ENCODE measurements at places on chromosomes 5 and 9.
A peak's percentile ranks its signal among the peaks of the same experiment; 100 is the strongest.

GRCh38 chr9:19358701-19359100 lies 21.3 kb downstream of the RPS6 start:
- no peak for DNase-seq

- DNase-seq: no peak
Measured at GRCh38 chr9:131841765-131842318, 102.0 kb upstream of the RAPGEF1 start.

GRCh38 chr9:89236955-89237573 lies 58.4 kb upstream of the SHC3 start:
- DNase-seq: no peak

- no peak for DNase-seq
Measured at GRCh38 chr5:113683211-113683610, 169.7 kb downstream of the YTHDC2 start.

- no peak for DNase-seq
Measured at GRCh38 chr5:154470137-154470536, 7.9 kb downstream of the HAND1 start.

DNA sequence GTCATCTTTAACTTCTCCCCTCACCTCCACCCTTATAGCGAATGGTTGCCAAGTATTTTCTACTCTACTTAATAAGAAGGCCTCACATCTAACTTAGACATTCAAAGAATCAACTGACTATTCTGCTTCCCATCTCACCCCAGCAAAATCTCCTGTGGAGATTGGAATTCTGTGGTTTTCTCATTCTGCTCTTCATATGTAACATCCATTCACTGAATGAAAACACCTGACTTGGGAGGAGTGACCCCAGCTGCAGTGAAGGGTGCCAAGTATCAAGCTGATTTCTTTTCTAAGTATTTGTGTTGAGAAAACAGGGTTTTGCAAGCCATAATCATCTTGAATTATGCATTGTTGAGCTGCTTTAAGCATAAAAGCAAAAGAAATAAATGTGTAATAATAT lies 42.5 kb upstream of the TAF1L start:
- no peak for DNase-seq

GRCh38 chr9:113410207-113410864 lies at the start of the genes C9orf43 and POLE3:
TSS of gene C9orf43 (plus strand) at chr9:113410747. CDS start at chr9:113413494, 2,747 bp downstream.
TSS of gene POLE3 (minus strand) at chr9:113410675. CDS start at chr9:113410293, 382 bp downstream.
- peak; percentile 95 for DNase-seq

DNA sequence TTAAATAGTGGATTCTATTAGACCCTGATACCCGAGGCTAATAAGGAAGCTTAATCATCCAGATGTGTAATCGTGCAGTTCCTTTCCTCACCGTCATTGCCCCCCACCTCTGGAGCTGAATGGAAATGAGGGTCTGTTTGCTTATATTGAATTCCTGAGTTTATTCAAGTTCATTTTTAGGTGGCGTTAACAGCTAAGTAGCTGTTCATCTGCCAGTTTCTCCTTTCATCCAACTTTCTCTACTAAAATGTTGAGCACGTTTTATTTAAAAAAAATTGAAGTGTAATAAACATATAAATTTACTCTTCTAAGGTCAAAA lies 291.0 kb downstream of the DOCK8 start:
- DNase-seq: no peak

- no peak for DNase-seq
Measured at GRCh38 chr5:103601314-103601713, 38.7 kb upstream of the NUDT12 start.

DNA sequence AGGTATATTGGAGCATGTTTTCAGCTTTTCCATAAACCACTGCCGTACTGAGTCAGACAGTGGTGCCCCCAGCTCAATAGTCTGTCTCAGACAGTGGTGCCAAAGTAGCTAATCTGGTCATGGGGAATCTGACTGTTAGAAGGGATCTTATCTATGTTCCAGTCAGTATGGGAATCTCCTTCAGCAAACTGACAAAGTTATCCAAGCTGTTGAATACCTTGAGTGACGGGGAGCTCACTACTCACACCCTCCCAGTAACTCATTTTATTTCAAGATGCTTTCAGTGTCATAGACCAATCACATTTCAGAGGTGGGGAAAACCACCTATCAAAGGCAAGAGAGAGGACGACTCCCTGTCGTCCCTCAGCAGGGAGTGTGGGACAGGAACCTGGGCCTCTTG lies 18.7 kb downstream of the ANKS6 start:
- DNase-seq: no peak

DNA sequence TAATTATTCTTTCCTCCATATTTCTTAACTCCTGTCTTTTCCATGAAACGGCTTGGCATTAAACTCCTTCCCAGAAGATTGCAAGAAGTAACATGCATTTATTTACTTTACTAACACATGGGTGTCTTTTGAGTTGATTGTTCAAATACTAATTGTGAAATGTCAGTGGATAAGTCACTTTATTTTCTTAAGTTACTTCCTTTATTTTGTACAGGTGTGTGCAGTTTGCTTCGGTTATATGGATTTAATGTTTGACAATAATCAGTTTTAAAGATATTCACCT lies 761 bp upstream of the SHOC1 start:
- no peak for DNase-seq

GRCh38 chr9:121676926-121677325 lies 25.5 kb downstream of the DAB2IP start:
- DNase-seq: no peak

- DNase-seq: no peak
Measured at GRCh38 chr9:69961843-69962242, 81.8 kb upstream of the MAMDC2 start.

DNA sequence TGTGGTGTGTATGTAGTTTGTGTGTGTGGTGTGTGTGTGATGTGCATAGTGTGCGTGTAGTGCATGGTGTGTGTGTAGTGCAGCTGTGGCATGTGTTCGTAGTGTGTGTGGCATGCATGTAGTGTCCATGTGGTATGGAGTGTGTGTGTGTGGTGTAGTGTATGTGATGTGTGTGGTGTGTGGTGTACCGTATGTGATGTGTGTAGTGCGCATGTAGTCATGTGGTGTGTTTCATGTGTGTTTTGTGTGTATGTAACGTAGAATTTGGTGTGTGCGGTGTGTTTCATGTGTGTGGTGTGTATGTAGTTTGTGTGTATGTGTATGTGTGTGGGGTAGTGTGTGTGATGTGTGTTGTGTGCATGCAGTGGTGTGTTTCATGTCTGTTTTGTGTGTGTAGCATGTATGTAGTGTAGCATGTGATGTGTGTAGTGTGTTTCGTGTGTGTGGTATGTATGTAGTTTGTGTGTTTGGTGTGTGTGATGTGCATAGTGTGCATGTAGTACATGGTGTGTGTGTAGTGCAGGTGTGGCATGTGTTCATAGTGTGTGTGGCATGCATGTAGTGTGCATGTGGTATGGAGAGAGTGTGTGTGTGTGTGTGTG lies 40.7 kb downstream of the SYK start:
- no peak for DNase-seq

DNA sequence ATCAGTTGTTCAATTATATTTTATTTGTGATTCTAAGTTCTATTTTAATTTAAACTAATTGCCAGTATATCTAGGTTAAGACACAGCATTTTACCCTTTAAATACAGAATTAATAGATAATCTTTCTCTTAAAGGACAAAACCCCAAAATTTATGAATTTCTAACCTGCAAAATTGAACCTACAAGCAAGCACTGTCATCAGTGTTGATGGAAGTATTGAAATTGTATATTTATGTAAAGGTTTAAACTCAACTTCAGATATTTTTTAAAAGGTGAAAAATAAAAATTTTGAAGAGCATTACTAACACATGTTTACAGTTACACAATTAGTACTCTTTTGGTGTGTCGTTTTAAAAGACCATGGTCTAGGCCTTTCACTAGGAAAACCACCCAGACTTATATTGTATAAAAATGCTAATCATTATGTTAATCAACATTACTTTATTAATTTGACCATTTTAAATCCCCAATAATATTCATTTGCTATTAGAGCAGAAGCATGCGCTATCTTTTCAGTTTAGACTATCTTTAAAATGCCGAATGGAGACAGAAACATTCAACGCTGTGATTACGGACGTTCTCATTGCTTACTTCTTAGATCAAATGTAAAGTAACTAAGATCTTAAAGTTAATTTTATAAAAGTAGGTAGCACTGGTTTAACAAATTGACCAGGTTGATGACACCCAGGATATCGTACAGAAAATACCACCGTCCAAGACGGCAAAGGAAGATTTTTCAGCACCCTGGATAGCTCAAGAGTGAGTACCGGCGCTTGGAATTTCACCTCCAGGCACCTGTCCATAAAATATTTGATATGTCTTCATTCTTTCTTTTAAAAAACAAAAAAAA lies 3.2 kb downstream of the OTP start:
- DNase-seq: no peak

DNA sequence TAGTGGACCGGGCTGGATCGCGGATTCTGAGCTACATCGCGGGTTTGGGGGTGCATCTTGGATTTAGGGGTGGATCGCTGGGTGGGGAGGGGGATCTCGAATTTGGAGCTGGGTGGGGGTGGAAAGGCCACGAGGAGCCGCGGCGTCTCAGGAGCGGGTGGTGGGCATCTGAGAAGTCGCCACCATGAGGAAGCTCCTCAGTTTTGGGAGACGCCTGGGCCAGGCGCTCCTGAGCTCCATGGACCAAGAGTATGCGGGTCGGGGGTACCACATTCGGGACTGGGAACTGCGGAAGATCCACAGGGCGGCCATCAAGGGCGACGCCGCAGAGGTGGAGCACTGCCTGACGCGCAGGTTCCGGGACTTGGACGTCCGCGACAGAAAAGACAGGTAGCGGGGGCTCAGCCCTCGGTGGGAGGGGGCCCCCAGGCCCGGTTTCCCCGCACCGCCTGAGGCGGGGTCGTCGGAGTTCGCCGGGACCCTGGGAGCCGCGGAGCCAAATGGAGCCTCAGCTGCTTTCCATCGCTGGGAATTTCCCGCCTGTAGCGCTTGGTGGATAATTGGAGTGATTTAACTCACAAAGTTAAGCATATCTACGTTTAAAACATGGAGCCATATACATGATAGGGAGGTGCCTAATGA lies 376 bp downstream of the ANKRD18B start:
- peak; percentile 10 for DNase-seq

- peak; percentile 67 for DNase-seq
Measured at GRCh38 chr5:39176759-39177630, 42.4 kb downstream of the FYB1 start.

DNA sequence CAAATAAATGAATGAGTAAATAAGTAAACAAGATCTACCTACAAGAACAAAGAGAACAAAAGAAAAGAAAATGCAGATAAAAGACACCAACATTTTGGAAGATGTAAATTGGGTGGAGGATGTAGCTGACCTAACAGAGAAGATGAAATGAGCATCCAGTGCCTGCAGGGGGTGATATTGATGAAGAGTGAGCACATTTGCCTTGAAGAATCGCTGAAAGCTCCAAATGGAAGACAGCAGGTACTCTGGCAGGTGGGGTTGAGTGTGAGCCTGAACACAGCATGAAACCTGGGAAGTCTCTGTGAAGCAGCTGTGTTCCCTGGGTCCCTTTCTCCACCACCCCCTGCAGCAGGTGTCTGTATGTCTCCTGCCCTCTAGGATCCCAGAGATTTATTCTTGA lies 125.6 kb downstream of the NXNL2 start:
- no peak for DNase-seq

DNA sequence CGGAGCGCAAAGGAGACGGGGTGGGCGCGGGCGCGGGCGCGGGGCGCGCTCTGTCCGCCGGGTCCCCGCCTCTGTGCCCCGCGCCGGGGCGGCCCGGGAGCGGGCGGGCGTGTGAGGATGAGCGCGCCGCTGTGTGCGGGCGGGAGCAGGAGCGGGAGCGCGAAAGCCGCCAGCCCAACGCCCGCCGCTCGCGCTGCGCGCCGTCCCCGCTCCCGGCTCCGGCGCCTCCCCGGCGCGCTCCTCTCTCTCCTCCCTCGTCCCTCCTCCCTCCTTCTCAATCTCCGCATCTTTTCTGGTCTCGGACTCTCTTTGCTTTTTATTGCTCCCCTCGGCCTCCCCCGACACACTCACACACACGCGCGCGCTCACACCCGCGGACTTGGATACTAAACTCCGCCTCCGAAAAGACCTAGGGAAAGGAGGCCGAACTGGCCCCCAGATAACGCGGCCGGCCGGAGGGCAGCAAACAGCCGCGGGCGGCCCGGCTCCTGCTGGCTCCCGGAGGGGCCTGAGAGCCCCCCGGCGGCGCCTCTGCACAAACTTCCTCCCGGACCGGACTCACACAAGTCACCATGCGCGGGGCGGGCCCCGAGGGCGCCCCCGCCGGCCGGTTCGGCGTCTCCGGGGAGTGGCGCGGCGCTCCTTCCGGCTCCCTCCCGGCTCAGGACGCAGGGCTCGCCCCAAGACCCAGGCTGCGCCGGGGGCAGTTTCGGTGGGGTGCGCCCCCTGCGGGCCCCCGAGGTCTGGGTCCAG lies at the start of gene FIBCD1:
TSS of gene FIBCD1 (minus strand) at position 596 of the 753 bp plus-strand sequence. CDS start 640 bp downstream, outside the sequence.
- no peak for DNase-seq

GRCh38 chr5:3456121-3456681 lies 139.4 kb upstream of the IRX1 start:
- no peak for DNase-seq

GRCh38 chr5:142181096-142181495 lies 72.5 kb downstream of the NDFIP1 start:
- no peak for DNase-seq

- no peak for DNase-seq
Measured at GRCh38 chr9:134590240-134591081, 51.1 kb upstream of the COL5A1 start.

- no peak for DNase-seq
Measured at GRCh38 chr5:103475629-103476240, 86.9 kb downstream of the NUDT12 start.

GRCh38 chr9:103427696-103428095 lies 432.6 kb downstream of the CYLC2 start:
- DNase-seq: no peak

DNA sequence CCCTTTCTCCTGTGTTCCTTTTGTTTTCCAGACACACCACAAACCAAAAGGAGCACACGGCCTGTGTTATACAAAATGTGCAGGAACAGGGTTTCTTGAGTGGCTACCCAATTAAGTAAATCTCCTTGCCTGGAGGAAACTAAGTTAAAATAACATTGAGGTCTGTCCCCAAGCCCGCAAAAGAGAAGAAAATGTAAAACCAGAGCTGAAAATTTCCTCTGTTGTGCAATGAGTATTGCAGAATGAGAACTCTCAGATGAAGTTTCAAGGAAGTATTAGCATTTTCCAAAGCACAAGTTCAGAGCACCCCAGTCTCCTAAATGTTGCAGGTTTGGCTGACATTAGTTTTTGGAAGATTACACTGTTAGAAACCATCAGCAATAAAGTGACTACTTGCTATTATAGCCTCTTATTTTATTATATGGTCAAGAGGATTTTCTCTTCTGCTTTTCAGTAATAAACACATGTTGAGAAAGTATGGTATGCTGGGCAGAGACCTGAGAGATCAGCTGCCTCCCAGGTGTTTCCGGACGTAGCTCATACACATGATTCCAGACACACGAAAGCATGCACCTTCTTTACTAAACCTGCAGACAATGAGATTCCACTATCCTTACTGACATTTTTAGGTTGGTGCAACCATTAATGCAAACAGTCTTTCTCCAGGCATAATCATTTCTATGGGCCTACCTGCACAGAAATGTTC lies 161.3 kb downstream of the SNCAIP start:
- DNase-seq: no peak

GRCh38 chr9:32258482-32258881 lies 126.0 kb upstream of the ACO1 start:
- no peak for DNase-seq
